Peyer's patch (tissue), 4 donors: ENCODE measurements at places on chromosomes 12 and 14.

DNA sequence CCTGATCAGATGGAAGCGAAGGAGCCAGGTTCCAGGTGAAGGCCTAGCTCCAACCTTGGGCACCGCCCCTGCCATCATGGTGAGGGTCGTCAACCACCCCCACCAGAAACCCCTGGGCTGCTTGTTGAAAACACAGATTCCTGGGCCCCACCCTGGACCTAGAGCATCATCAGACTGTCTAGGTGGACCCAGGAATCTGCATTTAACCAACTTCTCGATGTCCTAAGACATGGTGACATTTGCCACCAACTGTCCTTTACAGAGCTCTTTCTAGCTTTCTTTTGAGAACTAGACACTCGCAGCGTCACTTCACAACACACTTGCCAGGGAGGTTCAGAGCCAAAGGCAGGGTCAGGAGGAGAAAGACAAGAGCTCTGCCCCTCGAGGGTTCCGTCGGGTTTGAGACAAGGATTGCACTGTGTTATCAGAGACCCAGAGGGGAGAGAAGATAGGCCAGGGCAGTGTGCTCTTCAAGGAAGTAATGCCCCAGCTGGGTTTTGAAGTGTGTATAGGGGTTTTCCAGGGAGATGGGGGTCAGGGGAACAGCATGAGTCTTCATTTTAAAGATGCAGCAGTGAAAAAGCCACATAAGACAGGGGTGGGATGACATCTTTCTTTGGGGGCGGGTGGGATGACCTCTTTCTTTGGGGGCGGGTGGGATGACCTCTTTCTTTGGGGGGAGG lies 24.6 kb downstream of the RFLNA start:
- no peak for DNase-seq

GRCh38 chr14:21768116-21768874 lies 94.7 kb upstream of the OR4E1 start:
- DNase-seq: no peak

GRCh38 chr14:31582836-31583452 lies 21.7 kb downstream of the NUBPL start:
- no peak for DNase-seq

GRCh38 chr12:89622115-89622514 lies 86.5 kb downstream of the ATP2B1 start:
- no peak for DNase-seq

GRCh38 chr12:52808573-52809160 lies 5.2 kb downstream of the KRT4 start:
- DNase-seq: no peak

GRCh38 chr12:27018037-27018436 lies 3.9 kb upstream of the TM7SF3 start:
- no peak for DNase-seq

DNA sequence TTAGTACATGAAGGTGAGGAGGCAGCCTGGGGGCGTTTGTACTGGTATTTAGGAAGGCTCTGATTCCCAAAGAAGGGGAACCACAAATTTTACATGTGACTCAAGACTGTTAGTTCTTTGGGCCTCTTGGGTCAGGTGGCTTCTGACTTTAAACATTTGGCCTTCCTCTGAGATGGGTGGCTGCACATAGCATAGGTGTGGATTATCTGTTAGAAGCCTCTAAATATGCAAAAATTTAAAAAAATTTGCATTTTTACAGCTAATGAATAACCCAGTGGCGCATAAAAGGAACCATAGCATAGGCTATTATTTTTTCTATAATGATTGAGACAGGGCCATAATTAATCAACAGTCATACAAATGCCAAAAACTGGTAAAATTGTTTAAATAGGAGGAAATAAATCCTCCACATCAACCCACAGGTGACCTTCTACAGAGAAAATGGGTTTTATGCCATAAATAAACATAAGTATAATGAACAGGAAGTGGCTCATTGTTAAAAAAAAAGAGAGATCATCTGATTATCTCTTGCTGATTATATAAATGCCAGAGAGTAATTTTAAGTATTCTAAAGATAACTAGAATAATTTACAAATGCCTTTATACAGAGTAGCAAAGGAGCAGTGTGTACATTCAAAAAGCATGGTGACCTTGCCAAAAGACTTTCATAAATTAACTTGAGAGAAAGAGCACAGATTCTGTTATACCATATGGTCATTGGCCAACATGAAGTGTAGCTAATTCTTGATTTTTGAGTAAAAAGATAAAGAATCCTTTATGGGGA lies 284.2 kb upstream of the ATP2B1 start:
- no peak for DNase-seq

- no peak for DNase-seq
Measured at GRCh38 chr12:103868215-103868614, 27.2 kb upstream of the NT5DC3 start.

DNA sequence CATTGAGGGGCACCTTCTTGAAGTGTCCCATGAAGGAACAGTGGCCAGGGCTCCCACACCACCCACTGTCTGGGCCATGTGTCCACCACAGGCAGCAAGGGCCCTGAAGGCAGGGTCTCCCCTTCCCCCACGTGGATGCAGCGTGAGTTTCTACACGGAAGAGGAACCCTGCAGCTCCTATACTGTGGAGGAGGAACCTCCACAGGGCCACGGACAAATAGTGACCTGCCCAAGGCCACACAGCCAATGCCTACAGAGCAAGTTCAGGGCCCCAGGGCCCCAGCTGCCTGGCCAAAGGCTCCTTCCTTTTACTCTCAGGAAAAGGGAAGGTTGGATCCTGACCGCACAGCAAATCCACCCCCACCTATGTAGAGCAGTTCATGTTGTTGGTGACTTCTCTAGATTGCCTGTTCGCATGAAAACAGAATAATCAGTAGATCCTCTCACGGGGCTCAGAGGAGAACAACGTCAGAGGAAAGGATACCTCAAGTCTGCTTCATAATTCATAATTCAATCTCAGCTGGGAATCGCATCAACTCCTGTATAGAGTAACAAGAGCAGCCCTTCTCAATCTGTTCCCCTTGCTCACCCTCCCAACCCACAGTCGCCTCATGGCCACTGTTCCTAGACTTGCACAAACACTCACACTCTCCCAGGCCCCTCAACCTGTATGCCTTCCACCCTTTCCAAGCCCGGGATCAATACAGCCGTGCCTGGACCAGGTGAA lies 11.1 kb upstream of the KRT73 start:
- no peak for DNase-seq

DNA sequence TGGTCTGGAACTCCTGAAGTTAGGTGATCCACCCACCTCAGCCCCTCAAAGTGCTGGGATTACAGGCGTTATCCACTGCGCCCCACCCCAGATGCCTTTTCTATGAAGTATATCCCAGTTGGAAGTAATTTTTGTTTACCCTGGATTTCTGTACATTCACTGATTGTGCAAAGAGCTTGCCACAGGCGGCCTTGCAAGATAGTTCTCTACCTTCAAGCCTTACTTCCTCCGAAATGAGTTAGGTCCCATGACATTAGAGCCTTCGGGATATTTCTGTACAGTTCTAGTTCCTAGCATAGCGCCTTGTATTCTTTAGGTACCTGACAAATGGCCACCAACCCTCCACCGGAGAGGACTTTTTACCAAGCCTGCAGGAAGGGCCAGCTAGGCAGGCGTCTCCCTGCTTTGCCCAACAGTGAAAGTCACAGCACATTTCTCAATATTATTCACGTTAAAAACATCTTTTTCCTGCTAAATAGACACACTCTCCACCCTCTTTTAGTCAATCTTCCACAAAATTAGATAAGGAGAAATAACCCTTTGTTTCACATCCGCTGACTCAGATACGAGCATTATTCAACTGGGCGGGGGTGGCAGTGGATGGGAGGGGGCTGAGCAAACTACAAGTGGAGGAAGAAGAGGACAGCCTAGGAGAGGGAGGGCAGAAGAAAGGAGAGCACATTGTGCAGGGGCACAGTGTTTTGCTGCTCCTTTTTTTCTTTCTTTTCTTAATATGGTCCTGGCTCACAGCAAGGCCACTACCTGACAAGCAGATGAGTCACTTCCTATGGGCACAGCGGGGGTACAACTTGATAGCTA lies 40.0 kb upstream of the CAPRIN2 start:
- DNase-seq: no peak

DNA sequence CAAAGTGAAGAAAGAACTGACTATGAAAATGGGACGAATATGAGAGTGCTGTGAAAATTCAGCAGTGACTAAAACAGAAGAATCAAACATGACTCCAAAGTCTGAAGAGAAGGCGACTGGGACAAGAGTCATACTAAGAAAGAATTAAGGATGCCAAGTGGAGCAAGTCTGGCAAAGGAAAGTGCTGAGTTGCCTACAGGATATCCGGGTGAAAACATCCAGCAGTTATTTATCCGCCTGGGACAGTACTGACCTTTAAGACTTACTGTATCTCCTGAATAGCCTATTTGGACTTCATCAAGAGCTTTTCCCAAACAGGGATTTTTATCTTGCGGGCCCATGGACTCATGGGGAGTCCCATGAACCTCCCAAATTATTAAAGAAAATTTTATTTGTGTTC lies 41.1 kb downstream of the KICS2 start:
- no peak for DNase-seq

DNA sequence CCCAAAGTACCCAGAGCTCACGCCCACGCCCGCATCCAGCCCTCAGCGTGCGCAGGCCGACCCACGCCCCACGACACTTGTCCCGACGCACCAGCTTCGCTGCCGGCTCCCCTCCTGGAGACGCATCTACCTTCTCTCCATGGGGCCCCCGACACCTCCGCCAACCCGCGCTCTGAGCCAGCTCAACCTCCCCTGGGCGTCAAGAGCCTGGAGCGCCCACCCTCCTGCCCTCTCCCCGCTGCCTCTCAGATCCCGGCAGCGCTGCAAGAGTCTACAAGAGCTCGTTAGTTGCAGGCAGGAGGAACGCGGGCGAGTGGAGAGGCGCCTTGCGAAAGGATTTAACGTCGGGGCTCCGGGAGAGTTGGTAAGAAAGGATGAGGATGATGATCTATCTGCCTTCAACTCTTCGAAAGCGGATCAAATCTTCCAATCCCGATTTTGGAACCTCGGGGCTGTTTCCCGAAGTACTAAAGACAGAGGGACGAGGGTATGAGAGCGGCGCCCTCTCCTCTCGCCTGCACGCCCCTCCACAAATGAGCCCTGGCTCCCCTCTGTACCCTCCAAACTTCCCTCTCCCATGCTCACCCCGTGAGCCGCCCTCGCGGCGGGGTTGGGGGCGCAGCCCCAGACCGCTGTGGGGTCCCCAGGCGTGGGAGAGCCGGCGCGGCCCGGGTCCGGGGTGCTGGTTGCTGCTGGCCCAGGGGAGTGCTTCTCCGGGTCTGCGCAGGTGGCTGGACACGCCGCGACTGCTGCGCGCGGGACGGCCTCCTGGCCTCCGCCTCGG lies 979 bp downstream of the LTBP2 start:
- DNase-seq: no peak

- peak; percentile 65 for DNase-seq
Measured at GRCh38 chr12:104643819-104644669, 187.3 kb downstream of the CHST11 start.

GRCh38 chr12:107221913-107222312 lies 128.6 kb upstream of the CRY1 start:
- DNase-seq: no peak

DNA sequence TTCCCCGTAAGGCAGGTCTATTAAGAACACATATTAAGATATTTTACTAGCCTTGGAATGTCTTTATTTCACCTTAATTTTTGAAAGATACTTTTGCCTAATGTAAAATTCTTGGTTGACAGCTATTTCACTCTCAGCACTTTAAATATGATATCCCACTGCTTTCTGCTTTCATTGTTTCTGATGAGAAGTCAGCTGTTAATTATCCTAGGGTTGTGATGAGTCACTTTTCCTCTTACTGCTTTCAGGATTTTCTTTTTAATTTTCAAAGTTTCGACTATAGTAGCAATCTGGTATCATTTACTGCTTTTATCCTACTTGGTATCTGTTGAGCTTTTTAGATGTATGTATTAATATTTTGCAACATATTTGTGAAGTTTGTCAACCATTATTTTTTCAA lies 578.9 kb upstream of the ATP2B1 start:
- no peak for DNase-seq

DNA sequence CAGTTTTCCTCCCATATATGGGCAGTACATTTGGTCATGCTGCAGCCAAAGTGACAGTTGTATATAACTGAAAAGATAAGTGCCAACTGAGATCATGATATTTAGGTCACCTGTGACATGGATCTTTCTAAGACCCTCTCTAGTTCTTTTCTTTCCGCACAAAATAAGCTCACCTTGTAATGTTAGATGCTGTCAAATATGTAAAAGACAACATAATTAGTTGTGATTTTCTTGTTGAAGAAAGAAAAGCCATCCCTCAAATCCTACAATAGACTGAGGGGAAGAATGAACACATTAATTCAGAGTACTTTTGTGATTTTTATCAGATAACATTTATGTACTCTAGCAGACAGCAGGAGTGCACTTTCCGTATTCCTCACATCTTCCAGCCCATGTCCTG lies 37.4 kb downstream of the OVCH1 start:
- no peak for DNase-seq

DNA sequence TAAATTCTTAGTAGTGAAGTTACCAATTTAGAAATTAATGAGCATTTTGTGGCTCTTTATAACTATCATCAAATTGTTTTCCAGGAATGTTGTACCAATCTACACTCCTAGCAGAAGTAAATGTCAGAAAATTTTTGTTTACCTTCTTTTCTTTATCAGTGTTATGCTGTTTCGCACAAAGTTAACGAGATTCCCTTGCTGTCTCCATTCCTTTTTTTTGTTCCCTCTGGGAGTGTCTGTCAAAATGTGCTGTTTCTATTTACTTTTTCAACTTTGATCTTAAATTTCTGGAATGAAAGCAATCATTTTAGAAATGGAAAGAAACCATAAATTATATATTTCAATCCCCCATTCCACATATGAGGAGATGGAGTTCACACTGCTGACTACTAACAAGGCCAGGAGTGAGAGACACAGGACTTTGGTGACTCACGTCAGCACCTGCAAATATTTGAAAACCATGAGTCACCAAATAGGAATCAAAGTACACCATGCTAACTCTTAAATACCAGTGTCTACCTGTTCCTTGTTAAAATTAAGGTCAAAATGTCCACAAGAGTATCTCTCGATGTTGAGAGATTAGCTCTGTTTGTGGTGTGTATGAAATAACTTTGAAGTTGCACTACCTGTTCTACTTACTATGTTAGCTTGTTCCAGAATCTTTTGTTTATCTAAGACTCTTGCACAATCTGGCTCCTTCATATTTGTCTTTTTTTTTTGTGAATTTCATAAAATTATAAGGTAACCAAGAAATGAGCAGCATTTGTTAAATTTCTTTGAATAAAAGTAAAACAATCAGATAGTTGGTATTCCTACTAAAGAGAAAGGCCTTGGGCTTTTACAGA lies 106.0 kb downstream of the RMST start:
- DNase-seq: no peak

- no peak for DNase-seq
Measured at GRCh38 chr12:132622437-132623071, 4.0 kb downstream of the P2RX2 start.
